Fibroblast of the conjunctiva (primary cell): ENCODE measurements at places on chromosomes 16 and 17.

GRCh38 chr17:74790161-74791058 lies 14.3 kb upstream of the NAT9 start:
- no peak for DNase-seq

DNA sequence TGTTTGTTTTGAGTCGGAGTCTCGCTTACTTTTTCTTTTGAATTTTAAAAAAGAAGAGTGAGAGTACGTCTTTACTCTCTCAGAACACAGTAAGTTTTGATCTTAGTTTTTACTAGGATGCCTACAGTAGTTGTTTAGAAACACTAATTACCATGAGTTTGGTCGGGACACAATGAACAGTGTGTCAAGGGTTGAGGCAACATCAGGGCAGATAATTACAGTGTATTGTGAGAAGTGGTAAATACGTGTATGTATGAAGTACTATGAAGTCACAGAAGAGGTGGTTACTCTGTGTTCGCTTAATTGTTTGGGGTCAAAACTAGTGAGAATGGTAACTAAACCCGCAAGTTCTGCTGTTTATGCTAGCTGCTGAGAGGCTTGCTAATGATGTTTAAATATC lies 18.2 kb downstream of the PAFAH1B1 start:
- no peak for DNase-seq

- no peak for DNase-seq
Measured at GRCh38 chr17:6340708-6341107, 94.2 kb downstream of the AIPL1 start.

- DNase-seq: no peak
Measured at GRCh38 chr16:83420206-83420760, 387.5 kb upstream of the HSBP1 start.

GRCh38 chr16:82639666-82640336 lies 13.0 kb downstream of the CDH13 start:
- no peak for DNase-seq
